ENCODE measurements at places on chromosomes 3 and 15.

DNA sequence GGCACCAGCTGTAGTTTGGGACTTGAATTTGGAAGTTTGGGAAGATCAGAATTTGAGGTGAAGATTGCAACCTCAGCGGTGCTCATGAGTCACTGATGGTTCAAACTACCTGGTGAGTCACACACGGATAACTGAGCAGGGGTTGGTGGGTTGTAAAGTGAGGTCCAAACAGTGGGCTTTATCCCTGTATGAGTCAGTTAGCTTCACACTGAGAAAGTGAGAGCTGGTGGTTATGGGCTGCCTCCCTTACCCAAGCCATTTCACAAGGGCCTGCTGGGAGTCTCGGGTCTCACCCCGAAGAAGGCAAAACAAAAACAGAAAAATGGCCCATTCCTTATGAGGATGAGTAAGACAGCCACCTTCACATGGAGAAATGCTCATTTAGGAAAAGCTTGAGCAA, 77.0 kb downstream of the ITGA11 start:
- no peak for DNase-seq

- no peak for DNase-seq
Measured at GRCh38 chr3:167203062-167203461, 177.0 kb downstream of the ZBBX start.

GRCh38 chr15:23913635-23914034, 226.5 kb upstream of the NDN start:
- no peak for DNase-seq

DNA sequence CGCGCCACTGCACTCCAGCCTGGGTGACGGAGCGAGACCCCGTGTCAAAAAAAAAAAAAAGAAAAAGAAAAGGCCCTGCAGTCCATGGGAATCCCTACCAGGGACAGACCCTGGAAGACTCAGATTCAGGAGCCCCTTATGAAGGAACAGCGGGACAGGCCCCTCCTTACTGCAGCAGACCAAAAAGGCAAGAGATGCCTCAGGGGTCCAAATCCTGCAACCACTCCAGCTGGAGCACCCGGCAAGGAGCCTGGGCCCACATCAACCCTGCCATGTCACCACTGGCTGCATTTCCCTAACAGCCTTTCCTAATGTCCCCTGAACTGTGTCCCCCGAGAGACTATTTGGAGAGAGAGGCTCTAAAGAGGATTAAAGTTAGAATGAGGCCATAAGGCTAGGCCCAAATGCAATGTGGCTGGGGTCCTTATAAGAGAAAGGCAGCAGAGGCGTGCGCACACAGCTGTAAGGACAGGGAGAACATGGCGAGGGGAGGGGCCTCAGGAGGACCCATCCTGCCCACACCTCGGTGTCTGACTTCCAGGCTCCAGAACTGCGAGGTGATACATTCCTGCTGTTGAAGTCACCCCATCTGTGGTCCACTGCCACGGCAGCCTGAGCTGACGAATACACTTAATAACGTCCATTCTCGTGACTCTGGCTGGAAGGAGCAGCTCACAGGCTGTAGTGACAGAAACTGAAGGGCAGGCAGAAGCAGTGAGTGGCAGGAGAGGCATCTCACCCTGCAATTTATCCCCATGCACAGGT, 78.1 kb downstream of the ATP10A start:
- DNase-seq = no peak

DNA sequence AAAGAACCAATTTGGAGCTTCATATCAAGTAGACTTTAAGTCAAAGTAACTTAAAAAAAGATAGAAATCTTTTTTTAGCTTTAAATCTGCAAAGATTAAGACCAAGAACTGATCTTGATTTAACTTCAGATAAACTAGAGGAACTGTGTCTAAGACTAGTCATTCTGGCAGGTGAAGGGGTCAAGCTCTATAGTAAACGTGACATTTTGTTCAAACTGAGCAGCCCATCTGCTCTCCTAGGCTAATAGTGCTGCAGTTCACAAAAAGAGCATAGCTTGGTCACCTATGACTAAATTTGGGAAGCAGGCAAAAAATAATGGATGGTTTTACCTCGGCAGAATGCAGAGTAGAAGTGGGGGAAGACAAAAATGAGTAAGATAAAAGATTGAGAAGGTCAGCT, 168.8 kb upstream of the ALCAM start:
- no peak for DNase-seq

- DNase-seq = no peak
Measured at GRCh38 chr3:194315965-194316361, 35.2 kb downstream of the CPN2 start.

DNA sequence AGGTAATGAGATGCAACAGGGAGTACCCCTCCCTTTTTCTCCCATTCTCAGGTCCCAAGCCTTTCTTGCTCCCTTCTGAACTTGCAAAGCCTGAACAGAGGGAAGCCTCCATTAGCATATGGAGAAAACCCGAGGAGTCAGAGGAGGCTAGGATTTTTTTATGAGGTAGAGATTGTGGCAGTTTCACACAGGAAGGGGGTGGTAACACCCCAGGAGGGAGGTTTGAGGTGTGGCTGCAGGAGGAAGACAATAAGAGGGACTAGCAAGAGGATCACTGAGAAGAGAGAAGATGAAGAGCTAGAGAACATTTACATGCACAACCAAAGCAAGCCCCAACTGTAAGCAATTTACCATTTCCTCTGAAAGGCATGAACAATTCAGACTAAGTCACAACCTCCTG, 322.7 kb downstream of the SV2B start:
- DNase-seq = no peak

- DNase-seq = no peak
Measured at GRCh38 chr3:189143321-189143720, 28.4 kb upstream of the TPRG1 start.

DNA sequence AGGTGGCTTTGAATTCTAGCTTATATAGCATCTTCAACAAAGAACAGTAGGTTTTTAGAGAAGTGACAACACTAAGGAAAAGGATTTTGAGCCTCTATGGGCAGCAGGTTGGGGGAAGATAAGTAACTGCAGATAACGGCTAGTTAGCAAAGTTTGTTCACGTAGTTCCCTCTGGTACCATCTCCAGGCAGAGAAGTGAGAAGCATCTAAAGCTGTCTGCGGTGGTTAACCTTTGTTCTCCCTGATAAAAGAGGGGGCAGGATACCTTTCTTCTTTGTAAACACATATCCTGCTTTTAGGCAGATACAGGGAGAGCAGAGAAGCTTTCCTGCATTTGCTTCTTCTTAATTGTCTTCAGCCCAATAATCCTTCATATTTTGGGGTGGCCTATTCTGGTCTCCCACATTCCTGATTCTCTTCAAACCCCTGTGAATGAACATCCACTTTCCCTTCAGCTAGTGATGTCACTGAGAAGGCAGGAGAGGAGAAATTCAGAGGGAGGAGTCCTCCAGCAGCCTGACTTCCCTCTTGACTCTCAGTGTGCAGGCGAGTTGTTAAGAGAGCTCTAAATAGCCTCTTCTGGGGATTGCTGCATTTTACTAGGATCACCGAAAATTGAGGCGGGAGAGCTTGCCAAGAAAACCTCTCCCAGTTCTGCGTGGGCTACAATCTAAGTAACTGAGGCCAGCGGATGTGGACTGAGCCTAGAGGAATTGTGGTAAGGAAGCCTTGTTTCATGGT, 393.7 kb upstream of the C2CD4B start:
- no peak for DNase-seq

- no peak for DNase-seq
Measured at GRCh38 chr3:149101641-149102040, 15.3 kb upstream of the HLTF start.

DNA sequence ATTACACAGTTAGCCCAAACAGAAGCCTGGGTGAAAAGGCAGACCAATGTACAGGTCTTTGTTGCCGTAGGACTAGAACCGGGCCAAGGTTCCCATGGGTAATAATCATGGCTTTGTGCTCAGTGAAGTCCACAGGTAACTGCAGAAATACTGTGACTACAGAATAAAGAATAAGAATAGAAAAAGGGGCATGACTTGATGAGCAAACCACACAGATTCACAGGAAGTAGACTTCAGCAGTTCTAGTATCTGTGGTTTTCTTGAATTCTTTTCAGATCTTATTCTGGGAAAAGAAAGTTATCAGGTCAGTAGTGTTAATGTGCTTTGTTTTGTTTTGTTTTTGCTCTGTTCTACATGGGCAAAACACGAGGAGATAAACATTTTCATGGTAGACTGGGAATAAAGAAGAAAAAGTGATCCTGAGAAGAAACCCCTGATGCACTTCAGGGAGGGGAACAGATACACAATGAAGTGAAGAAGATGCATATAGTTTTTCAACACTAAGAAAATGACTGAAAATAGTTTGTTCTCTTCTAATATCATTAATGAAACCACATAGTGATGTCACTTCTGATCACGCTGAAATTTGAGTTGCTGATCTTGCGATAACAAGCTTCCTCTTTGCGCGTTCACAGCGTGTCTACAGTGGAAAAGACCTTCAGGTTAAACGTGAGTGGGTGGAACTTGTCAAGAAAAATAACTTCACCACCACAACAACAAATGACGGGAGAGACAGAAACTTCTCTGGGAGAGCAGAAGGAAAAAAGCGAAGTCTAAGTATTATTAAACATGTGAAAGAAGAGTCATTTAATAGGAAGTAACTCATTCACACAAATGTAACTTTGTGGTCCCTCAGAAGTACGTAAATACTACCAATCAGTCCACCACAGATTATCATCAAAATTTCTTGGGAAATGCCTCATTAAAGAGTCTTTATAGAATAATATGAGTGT, 315.8 kb upstream of the SATB1 start:
- no peak for DNase-seq

DNA sequence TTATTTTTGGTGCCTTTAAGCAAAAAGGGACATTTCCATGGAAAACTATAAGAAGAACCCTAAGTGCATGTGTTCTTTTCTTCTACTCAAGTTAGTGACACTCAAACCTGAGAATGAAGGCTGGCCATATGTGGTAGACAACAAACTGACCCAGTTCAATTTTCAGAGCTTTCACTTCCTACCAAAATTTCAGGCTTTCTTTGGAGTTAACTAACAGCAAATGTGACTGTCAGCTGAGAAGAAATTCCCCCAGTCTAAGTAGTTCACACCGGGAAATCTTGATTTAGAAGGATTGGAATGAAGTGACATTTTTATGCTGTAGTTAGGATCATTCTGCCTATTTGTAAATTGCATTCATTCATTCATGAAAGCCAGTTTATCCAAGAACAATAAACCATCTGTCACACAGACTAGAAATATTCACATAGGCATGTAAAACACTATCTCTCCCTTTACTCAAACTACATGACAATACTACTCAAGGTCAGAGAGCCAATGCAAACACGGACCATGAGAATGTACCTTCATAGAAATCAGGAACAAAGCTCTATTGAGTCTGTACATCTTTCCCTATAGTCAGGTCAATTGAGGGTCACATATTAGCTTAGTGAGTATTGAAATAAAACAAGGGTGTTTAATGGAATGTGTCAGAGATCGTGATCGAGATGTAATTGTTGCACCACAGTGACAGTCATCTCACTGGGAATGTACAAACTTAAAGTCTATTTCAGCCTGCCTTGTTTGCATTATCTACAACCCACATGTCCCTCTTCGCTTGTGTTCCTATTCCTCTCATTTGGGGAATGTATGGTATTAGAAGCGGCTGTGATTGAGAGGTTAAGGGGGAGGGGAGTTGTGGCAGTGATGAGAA, 113.8 kb upstream of the TGFBR2 start:
- DNase-seq = no peak

GRCh38 chr3:32406486-32407408, 15.1 kb downstream of the CMTM7 start:
- no peak for DNase-seq

DNA sequence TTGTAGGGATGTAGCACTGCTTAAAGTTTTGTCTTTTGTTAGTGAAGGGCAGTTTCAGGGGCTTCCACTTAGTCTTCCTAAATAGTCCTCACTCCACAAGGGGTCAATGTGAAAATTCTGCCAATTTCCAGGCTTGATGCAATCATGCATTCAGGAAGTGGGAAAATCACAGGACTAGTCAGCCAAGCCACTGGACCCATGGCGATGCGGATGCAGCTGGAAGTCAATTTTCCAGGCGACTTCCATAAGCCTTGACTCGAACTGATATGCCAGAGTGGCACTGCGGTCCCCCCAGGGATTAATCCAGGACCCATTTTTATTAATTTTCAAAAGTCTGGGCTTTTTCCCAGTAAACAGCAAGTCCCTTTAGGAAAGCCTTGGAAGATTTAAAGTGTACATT, 26.1 kb downstream of the GBE1 start:
- no peak for DNase-seq

DNA sequence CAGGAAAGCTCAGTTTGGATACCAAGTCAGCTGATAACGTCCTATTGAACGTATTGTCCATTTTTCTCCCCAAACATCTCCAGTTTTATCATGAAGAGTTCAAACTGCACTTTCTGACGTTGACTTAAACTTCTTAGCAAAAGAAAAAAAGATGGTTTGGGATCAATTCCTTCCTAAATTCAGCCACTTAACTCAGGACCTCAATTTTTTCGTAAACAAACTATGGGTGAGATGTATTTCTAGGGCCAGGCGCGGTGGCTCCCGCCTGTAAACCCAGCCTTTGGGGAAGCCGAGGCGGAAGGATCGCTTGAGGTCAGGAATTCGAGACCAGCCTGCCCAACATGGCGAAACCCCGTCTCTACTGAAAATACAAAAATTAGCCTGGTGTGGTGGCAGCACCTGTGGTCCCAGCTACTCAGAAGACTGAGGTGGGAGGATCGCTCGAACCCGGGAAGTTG, 464 bp upstream of the MRPS25 start:
- DNase-seq = no peak

DNA sequence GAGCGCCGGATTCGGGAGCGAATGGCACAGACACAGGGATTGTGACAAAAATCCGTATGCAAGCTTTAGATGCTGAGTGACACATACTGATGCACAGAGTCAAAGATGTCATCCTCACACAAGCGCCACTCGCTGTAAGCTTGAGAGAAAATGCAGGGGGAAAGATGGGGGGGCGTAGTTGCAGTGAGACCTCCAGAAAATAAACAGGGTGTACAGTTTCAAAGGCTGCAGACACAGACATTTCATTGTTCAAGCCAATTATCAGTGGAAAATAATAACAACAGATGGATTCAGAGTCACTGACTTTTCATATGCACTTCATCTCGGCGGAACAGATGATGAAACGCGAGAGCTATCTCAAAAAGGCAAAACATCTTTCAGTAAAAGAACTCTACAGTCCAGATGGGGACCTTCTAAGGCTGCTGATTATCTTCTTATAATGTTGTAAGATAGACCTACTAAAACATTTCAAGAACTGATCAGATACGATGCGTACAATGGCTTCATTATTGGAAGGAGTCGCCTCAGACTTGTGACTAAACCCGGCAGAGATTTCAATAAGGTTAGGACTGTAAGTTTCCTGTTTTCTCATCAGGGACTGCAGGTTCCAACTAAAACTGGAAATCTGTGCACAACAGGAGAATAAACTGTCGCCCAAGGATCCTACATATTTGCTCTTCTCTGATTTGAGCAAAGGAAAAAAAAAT, 275.4 kb downstream of the FOXP1 start:
- no peak for DNase-seq

- DNase-seq = no peak
Measured at GRCh38 chr3:4595710-4596113, 102.6 kb downstream of the ITPR1 start.
